CD4-positive, alpha-beta memory T cell (primary cell): ENCODE measurements at places on chromosomes 16 and 17. TPM values are rescaled to one million over a fixed set of nuclear protein-coding genes. Genes with fewer than 3 reads are reported as not detected.

The STH gene
- not detected for polyA plus RNA-seq

The MPV17L gene
- not detected for polyA plus RNA-seq

The ADAMTS18 gene
- not detected for polyA plus RNA-seq

The MARF1 gene
- 6.8 TPM for polyA plus RNA-seq

The HS3ST3A1 gene
- polyA plus RNA-seq, result 1.8 TPM

The AIPL1 gene
- polyA plus RNA-seq, result not detected

- DNase-seq, result no peak
Observed at GRCh38 chr16:56400458-56400857, 24.9 kb downstream of the AMFR start.

DNA sequence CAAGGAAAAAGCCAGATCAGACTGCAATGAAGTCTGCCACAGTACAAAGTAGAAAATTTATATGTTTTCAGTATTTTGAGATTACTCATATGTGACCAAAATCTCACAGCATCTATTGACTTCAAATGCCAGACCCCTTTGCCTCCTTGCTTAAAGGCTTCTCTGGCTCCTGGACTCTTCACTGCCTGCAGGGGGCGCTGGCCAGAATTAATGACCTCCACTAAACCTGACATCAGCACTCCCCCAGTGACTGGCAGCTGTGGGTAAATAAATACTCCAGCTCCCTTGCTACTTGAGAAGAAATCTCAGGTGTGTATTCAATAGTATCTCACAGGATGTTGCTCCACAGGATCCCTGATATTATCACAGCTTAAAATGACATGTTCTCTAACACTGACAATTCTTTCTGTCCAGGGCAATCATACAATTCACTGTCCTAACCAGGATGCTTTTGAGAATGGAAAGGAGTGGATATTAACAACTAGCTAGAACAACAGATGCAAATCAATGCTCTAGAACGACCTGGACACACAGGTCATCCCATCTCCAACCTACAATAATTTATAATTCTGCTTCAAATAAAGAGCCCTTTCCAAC lies 4.0 kb downstream of the BECN1 start:
- DNase-seq, result peak; percentile 49

- peak; percentile 83 for DNase-seq
Observed at GRCh38 chr17:1485423-1486376, 6.8 kb downstream of the MYO1C start.

DNA sequence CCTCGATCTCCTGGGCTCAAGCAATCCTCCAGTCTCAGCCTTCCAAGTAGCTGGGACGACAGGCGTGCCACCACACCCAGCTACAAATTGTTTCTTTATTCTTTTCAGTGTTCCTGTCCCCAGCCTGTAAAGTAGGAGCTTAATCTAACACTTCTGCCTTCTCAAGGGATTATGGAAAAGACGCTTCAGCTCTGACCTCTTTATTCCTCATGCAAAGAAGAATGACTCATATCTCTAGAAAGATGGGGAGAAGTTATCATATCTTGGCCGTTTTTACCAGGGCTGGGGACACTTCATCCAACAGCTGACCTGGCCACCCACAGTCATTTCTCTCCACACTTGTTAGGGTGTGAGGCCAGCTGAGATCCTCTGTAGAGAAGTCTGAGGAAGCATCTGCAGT lies 172.6 kb downstream of the HAPSTR1 start:
- DNase-seq, result no peak

DNA sequence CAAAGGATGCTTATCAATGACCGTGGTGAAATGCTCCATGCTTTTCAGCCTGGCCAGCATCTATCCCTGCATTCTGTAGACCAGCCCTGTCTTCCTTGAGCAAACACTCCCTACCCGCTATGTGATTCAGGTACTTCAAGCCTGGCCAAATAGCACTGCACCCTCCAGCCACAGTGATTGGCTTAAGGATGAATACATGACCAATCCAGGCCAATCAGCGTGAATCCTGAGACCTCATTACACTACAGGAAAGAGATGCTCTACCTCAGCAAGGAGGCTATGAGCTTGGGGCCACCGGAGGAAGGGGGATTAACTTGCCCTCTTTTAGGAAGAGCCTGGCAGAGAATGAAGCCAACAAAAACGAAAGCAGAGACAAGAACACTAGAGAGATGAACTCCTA lies 162.5 kb downstream of the ZNF423 start:
- no peak for DNase-seq

GRCh38 chr16:63467513-63467912 lies 1431.3 kb upstream of the CDH8 start:
- DNase-seq, result no peak

- DNase-seq, result no peak
Observed at GRCh38 chr17:60647705-60648104, 29.9 kb upstream of the BCAS3 start.

GRCh38 chr17:66304304-66305174 lies 2.1 kb downstream of the PRKCA start:
- DNase-seq, result peak; percentile 20

DNA sequence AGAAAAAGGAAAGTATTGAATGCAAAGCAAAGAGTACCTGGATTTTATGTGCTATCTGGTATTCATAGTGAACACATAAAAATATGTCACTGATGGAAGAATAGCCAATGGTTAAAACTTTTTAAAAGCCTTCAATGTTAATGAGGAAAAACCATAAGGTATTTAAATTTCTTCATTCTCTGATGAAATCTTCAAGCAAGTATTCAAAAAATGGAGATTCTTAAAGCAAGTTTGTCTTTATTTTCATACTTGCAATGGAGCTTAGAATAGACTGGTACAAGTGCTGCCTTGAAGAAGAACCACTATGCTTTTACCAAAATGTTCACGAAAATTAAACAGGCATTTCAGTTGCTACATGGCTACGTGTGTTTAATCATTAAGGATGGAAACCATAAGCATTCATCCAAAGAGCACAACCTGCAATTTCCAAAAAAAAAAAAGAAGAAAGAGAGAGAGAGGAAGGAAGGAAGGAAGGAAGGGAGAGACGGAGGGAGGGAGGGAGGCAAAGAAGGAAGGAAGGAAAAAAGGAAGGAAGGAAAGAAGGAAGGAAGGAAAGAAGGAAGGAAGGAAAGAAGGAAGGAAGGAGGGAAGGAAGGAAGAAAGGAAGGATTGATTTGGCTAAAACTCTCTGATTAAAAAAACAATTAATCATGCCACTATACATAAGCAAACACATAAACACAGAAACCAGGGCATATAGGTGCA lies 17.6 kb downstream of the HS3ST3A1 start:
- DNase-seq, result no peak

DNA sequence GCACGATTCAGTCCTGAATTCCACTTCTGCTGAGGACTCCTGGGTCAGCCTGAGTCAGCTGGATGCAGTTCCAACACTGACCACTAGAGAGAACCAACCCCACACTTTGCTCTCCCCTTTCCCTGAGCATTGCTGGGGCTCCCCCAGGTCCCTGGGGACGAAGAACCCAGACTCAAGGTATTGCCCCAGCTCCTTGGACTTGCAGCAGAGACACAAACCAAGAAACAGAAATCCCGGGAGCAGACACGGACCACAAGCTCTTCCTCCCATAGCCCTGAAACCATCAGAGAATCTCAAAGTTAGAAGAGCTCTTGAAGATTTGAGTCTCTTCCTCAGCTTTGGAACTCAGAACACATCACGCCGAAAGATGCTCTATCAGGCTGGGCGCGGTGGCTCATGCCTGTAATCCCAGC lies 678 bp upstream of the GH1 start:
- peak; percentile 71 for DNase-seq
